SW 1271 (cell line): ENCODE measurements at places on chromosomes 6 and 20.
A peak's percentile ranks its signal among the peaks of the same experiment; 100 is the strongest.

GRCh38 chr6:148885136-148885865 lies 138.5 kb downstream of the UST start:
- no peak for DNase-seq

- DNase-seq = no peak
These were observed 1.5 kb upstream of the ISM1 start for GRCh38 chr20:13219327-13220193.

GRCh38 chr20:37630166-37630565 lies 63.7 kb upstream of the CTNNBL1 start:
- DNase-seq = no peak

DNA sequence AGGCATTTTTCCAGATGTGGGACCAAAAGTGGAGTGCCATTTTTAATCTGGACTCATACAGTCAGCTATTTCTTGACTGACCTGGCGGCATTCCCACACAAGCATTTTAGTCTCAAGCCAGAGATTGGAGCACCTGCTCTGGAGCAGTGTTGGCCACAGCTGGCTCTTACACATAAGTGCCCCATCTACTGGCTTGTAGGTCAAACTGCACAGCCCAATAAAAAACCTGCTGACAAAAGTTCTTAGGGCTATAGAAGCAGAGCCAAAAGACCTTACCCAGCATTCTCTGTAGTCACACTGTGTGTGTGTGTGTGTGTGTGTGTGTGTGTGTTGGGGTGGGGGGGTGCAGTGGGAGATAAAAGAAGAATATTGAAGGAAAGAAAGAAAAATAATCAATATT lies 38.6 kb upstream of the SENP6 start:
- DNase-seq = peak; percentile 5

DNA sequence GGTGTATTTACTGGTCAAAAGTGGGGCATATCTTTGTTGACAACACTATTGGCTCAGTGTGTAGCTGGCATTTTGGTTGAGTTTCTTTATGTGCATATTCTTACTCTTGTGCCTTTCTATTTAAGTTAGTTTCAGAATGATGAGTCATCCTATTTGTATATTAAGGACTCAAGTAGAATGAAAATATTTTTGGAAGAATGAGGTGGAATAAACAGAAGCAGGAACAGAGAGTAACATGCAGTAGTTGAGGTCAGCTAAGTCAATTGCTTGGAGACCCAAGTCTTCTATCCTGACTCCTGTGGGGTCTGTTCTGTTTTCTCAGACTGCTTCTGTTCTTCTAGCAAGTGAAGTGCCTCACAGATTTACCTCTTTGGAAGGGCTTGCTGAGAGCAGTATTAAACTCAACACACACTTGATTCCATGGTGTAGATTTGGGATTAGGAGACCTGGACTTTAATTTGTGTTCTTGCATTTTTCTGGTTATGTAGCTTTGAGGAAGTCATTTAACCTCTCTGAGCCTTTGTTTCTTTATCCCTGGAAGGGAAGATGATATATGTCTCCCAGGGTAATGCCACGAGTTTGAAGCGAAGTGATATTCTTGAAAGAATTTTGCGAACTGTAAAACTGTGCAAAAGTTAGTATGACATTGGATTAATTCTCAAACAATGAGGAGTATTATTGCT lies 324.3 kb downstream of the QKI start:
- no peak for DNase-seq

DNA sequence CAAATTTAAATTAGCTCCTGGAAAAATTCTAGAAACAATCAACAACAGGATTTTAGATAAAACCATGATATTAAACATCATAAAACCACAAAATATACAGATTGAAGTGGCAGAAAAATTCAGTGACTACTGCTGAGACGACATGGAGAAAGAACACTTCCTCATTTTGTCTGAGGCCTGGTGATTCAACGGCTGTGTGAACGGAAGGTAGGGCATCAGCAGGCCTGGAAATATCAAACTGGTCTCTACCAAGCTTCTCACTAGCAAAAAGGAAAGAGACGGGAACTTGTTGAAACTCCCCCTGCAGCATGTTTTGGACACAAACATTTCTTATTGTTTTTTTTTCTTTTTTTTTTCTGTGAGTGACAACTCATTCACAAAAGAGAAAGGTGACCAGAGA lies 58.0 kb upstream of the AHI1 start:
- DNase-seq = no peak

GRCh38 chr6:35943390-35943789 lies 22.5 kb upstream of the SRPK1 start:
- no peak for DNase-seq

GRCh38 chr20:41086402-41087324 lies 50.7 kb upstream of the PLCG1 start:
- DNase-seq = no peak

GRCh38 chr6:14499841-14500240 lies 382.3 kb downstream of the CD83 start:
- peak; percentile 90 for DNase-seq

DNA sequence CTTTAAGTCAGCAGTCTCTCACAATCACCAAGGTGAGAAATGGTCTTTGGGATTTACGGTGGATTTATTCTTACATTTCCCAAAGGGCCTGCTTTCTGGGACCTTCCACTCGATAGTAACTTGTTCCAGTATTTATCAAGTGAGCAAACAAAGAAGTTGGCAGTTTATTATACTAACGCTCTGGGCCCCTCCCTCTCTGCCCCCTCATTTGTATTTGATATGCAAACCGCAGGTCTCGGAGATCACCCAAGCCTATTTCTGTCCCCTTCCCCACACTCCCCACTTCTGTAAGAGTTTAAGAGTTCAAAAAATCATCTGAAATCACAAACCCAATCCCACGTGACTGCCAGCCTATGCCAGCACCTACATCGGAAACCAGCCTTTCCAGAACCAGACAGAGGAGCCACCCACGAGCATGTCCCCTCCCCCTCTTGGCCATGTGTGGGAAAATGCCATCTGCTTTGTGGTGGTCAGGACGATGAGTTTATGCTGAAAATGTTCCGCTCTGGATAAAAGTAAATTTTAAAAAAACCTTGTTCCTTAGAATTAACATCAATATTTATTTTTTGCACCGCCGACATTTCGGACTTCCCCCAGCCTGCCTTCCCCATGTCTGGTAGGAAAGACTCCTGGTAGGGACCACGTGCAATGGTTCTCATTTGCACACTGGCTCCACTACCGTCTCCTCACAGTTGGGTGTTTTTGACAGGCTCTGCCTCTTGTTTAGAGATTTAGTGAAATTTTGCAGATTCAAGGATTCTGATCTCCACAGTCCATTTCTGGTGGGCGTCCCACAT lies 281.0 kb downstream of the TFAP2C start:
- DNase-seq = no peak
